ENCODE measurements at places on chromosomes 16 and 17.

GRCh38 chr16:85081038-85081437, 31.2 kb downstream of the CIBAR2 start:
- DNase-seq = no peak

GRCh38 chr17:13580790-13581189, 20.9 kb downstream of the HS3ST3A1 start:
- no peak for DNase-seq

DNA sequence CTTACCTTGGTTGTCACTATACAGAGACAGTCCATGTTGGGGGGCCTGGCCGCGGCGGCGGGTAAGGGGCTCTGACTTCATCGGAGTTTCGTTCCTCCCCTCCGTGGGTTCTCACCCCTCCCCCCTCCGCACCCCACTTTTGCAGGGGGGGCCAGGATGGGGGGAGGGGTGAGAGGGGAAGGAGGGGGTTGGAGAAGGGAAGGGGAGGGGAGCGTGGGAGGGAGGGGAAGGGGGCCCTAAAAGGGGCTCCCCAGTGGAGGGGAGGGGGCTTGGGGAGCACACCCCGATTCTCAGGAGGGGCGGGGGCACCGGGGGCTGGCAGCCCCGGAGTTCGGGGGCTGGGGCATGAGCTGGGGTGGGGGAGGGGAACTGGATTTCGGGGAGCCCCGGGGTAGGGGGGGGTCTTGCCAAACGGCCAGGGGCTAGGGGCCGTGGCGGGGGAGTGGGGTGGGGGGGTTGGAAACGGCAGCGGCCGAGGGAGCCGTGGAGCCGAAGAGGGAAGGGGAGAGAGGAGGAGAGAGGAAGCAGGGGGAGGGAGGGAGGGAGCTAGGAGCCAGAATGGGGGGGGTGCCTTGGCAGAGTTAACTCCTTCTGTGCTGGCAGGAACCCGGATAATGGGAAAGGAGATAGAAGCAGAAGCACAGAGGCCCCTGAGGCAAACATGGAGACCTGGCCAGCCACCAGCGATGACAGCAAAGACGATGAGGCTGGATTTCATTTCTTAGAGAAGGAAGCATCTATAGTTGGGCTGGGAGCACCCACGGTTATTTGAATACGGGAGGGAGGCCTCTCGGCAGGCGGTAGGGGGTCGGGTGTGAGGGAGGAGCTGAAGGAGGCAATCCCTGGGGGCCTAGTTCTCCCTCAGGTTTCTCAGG, 2.3 kb downstream of the DLG4 start:
- DNase-seq = no peak

DNA sequence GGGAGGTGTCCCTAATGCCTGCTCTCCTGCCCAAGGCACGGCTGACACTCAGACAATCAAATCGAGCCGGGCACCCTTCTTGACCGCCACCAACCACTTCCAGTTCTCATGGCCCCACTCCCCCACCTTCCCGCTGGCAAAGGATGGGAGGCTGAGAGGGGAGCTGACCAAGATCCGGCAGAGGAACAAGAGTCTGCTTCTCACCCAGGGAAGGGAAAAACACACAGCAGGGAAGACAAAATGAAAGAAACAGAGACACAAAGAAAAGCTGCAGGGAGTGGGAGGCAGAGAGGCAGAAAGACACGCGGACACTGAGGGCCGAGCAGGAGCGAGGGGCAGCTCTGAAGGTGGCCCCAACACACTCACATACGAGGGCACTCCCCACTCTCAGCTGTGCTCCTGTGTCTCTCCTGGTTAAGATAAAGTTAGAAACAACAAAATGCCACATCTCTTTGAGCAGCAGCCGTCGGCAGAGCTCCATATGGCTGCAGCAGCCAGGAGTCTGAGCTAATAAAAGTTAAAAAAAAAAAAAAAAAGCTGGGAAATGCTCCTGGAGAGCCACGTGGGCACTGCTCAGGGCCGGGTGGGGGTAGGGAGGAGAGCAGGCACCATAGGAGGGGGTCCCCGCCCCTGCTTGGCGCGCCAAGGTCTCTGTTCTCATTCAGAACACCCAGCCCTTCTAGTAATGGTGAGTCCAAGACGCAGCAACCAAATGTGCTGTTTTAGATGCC, 7.4 kb downstream of the LRRC75A start:
- DNase-seq = no peak

DNA sequence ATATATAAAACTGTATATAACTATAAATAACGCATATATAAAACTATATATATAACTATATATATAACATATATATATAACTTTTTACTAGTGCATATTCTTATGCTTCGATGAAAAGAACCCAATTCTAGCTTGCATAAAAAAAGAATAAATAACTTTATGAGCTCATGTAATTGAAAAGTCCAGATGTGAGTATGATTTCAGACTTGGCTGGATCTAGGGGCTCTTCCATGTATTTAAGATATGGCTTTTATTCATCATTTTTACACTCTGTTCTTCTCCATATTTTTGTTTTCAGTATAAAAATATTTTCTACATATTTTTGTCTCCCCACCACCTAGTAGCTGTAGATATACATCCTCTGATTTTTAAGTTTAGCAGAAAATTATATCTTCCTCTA, 417.5 kb downstream of the CDH11 start:
- DNase-seq = no peak

- DNase-seq = no peak
Measured at GRCh38 chr16:89890886-89891657, 17.7 kb downstream of the TCF25 start.

- no peak for DNase-seq
Measured at GRCh38 chr17:68248891-68249290, 1.0 kb downstream of the AMZ2 start.

- no peak for DNase-seq
Measured at GRCh38 chr16:8614435-8615029, 7.0 kb upstream of the METTL22 start.

GRCh38 chr17:6392609-6393350, 42.1 kb downstream of the AIPL1 start:
- DNase-seq = no peak

DNA sequence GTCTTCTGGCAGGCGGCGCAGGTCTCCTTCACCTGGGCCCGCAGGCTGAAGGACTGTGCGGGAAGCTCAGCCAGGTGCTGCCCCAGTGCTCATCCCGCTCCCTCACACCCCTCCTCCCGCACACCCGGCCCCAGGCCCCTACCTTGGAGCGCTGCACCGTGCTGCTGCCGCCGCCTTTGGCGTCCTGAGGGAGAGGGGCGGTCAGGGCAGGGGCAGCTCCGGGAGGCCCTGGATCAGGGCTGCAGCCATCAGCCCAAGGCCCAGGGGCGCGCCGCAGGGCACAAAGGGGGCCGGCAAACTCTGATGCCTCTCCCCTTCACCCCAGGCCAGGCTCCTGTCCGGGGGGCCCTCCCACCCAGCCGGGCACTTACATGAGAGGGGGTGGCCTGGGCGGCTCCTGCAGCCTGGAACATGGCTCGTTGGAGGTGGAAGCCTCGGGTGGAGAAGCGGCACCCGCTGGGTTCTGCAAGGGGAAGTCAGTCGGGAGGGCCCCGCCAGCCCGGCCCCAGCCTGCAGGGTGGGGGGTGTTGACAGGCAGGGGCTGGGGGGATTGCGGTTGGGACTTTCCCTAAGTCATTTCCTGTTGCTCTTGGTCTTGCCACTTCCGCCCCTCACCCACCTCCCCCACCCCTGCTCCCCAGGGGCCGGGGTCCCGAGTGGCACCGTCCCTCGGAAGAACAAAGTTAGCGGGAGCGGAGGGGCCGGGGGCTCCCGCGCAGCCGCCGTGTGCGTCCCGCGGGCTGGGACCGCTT, 863 bp downstream of the LIMD2 start:
- no peak for DNase-seq

DNA sequence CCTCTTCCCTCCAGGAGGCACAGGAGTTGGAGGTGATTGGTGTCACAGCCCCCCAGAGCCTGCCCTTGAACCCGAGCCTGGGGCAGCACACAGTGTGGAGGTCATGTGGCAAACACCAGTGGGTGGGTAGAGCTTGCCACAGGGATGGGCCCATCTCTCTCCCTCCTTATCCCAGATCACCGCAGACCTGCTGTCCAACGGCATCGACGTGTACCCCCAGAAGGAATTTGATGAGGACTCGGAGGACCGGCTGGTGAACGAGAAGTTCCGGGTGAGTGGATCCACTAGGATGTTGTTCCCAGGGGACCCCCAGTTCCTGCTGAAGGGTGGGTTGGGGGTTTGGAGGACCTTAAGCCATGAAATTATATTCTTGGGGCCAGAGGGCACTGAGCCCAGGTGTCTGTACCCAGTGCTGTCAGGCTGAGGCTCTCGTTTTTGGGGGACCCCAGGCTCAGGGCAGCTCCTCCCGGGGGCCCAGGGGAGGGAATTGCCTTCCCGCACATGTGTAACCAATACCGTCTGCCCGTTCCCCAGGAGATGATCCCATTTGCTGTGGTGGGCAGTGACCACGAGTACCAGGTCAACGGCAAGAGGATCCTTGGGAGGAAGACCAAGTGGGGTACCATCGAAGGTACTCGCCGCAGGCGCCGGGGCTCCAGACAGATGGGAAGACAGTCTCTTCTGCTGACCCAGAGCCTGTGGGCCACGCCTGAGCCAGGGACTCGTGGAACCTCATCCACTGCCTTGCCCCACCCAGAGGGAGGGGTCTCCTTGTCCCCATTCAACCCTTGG, 351.9 kb downstream of the SEC14L1 start:
- no peak for DNase-seq

GRCh38 chr17:42674755-42675347, 1.9 kb downstream of the PLEKHH3 start:
- DNase-seq = no peak

DNA sequence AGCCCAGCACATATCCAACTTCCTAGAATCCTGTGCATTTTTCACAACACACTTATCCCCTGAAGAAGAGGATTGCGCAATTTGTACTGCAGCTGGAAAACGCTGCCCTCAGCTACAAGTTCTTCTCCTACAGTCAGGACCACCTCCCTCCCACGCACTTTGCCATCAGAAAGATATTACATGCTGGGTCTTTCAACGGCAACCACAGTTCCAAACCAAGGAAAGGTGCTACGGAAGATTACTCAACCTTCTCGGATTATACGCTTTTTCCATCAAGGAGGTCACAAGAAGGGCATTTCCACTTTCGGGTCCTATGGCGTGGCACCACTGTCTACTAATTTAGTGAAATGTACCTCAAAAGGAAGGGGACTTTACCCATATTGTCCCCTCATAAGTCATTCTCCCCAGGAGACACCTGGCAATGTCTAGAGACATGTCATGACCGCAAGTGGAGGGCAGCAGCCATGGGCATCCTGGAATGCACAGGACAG, 35.2 kb downstream of the USP7 start:
- DNase-seq = no peak

DNA sequence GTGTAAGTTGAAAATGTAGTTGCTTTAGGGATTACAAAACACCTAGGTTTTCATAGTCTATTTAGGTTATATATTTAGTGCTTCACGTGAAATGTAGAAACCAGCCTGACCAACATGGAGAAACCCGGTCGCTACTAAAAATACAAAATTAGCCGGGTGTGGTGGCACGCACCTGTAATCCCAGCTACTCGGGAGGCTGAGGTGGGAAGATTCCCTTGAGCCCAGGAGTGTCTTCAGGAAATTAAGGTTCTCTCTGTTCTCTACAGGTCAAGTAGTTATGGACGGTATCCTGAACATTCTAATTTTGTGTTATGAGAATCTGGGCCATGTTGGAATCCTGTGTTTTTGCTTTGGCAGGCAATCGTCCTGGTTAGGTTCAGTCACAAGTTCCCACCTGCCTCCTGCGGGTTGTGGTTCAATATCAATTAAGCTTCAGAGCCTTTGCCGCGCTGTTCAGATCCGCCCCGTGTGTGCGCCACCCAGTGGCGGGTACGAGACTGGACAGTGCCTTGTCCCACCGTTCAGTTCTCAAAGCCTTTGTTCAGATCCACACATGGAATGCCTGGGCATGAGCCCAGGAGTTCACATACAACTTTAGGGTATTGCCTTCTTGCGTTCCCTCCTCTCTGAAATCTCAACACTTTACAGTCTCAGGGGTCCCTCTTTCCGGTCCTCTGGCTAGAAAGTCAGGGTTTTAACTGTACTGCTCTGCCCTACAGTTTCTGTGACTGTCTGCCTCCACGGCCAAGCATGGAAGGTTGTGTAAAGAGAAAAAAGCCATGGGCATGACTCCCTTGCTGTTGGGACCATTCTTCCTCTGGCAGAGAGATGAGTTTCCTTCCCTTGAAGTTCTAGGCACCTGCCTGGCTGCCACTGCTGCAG, 41.7 kb downstream of the HEATR6 start:
- DNase-seq = no peak

DNA sequence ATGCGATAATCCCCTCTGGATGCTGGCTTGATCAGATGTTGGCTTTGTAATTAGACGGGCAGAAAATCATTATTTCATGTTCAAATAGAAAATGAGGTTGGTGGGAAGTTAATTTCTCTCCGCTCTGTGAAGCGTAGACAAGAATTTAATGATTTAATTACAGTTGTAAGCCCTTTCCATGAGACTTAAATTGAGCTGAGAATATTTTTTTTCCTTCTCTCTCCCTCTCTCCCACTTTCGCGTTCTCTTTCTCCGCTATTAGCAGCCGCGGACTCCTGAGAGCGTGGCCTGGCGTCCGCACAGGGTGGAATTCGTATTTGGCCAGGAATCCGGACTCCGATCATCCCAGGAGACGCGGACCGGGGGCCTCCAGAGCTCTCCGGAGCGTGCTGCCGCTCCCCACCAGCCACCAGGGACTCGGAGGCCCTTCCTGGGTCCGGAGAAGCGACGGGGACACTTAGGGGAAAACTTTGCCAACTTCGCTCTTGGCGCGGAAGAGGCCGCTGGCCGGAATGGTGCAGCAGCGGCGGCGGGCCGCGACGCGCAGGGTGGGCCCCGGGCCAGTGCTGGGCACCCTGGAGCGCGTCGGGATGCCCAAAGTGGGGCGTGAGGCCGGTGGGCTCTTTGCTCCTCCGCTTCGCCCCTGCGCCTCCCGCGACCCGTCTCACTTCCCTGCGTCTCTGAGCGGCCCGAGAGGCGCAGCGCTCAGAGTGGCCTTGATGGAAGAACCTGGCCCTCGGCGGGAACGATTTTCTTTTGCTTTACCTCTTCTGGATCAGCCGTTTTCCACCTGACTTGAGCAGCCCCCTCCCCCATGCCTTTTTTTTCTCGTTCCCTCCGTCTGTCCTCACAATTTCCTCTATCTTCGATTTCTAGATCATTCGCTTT, 3.6 kb upstream of the IRX3 start:
- no peak for DNase-seq

- DNase-seq = no peak
Measured at GRCh38 chr17:15912416-15912955, 32.4 kb upstream of the ADORA2B start.

All from cortex of kidney (tissue), 1 donor.